ENCODE measurements at places on chromosomes 4 and X.

DNA sequence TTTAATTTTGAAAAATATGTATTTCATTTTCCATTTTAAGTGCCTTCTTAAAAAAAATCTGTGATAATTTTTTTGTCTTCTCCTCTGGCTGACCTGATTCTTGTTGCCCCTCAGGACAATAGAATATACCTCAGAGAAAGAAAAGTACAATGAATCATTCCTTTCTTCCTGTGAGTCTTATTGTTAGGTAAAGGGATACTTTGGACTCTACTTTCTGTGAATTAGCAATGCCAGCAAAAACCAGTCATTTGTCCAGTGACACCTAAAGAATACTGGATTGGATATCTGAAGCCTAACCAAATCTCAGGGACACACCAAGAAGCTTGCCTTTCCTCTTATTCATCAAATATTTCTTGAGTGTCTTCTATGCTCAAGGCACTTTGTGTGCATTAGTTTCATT lies 102.1 kb downstream of the AREG start:
- DNase-seq = no peak

- DNase-seq = no peak
Measured at GRCh38 chrX:9369802-9370291, 95.0 kb upstream of the TBL1X start.

DNA sequence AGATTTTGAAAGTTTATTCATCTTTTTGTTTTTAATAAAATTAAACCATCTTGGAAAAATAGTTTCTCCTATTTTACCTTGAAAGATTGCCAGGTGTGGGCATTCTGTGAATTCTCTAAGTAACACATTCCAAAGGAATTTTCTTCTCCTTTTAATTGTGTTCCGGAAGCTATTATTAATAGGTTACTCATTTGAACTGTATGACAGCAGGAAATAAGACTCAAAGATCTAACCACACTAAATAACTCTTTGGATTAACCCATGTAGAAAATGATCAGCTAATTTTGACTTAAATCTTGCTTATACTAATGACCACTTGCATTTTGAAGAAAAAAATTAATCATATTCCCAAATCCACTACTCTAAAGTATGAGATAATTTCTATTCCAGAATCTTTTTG lies 17.6 kb upstream of the CCNI start:
- DNase-seq = no peak

DNA sequence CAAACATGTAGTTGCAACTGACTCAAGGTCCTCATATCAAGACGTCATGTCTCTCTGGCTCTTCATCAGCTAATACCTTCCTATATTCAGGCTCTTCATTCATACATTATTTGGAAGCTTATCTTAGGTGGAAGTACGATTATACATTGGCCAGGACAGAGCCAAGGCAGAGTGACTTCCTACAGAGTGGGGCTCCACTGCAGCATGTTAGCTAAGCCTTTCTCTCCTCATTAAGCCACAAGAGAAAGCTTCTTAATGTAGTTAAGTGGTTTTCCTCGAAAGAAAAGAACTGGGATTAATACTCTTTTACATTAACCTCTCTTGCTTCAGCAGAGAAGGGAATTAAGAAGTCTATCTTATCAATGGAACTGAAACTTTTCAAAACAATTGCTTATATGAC lies 15.0 kb downstream of the C4orf33 start:
- no peak for DNase-seq

GRCh38 chr4:52192721-52193135 lies 141.6 kb downstream of the SPATA18 start:
- DNase-seq = no peak

DNA sequence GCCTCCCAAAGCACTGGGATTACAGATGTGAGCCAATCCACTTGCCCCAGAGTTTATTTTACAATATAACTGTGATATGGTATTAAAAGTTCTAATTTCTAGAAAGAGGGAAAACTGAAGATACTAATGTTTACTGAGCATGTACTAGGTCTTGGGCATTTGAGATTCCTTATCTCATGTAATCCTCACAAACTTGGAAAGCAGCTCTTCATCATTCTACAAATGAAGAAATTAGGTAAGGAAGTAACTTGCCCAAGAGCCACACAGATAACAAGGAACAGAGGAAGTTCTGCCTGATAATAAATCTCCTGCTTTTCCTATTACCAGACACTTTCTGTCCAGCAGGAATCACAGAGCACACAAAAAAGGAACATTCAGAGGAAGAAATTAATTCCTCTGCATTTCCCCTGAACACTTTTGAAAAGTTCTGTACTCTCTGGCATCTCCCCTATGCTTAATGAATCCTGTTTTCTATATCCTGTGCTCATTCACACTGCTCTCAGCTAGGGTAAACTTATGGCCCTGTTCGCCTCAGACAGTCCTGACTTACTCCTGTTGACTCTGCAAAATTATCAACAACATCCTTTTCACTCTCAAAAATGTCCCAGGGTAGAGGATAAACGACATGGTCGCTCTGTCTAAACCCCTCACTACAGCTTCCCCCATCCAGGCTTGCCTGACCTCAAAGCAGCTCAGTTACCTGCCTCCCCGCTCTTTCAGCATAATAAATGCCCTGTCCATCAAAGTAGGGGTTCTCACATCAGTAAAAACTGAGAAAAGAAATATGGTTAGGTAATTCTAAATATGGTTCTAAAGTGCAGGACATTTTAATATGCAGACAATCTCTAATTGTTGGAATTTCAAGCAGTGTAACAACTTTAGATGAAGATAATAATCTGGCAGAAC lies 13.6 kb downstream of the SH3RF1 start:
- DNase-seq = no peak

DNA sequence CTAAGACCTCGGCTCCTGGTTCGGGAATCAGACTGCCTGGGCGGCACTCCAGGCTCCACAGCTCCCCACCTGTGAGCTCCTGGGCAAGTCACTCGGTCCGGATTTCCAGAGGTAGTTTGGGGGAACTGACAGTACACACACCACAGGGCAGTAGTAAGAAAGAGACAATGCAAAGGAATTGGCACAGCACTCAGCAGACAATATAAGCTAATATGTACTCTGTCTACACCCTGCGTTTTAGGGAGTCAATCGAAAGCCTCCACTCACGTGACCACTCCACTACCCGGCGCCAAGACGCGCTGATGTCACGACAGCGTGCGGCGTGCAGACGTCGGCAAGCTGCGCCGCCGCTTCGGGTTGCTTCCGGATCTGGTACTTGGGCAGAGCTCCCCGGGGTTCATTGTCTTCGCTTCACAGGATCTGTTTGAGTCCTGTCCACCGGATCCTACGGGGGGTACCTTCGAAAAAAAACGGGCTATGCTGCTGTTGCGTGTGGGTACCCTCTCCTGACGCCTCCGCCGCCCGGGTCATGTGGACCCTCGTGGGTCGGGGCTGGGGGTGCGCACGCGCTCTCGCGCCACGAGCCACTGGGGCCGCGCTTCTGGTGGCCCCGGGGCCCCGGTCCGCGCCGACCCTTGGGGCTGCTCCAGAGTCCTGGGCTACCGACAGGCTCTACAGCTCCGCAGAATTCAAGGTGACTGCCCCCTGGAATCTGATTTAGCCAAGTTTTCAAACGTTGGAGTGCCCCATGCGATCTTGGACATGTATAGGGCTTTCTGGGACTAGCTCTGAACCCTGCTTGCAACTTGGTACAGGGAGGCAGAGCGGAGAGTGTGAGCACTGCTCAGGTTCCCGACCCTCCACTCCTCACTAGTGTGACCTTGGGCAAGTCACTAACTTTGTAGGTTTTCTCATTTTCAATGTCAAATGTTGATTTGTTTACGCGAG lies at the start of gene GUF1:
Gene GUF1 (plus strand): TSS at position 327 of the 948 bp plus-strand sequence. CDS start 203 bp downstream, at position 530.
- DNase-seq = peak; percentile 78

GRCh38 chr4:55947912-55948725 lies 626 bp upstream of the CEP135 start:
- peak; percentile 13 for DNase-seq

GRCh38 chrX:153381684-153382532 lies 19.2 kb downstream of the PNMA6E start:
- no peak for DNase-seq

DNA sequence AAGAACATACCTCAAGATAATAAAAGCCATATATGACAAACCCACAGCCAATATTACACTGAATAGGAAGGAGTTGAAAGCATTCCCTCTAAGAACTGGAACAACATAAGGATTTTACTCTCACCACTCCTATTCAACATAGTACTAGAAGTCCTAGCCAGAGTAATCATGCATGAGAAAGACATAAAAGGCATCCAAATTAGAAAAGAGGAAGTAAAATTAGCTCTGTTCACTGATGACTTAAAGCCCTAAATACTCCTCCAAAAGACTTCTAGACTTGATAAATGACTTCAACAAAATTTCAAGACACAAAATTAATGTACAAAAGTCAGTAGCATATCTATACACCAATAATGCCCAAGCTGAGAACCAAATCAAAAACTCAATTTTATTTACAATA lies 235.7 kb downstream of the NKX6-1 start:
- no peak for DNase-seq

- no peak for DNase-seq
Measured at GRCh38 chrX:56798339-56798711, 69.3 kb downstream of the NBDY start.

DNA sequence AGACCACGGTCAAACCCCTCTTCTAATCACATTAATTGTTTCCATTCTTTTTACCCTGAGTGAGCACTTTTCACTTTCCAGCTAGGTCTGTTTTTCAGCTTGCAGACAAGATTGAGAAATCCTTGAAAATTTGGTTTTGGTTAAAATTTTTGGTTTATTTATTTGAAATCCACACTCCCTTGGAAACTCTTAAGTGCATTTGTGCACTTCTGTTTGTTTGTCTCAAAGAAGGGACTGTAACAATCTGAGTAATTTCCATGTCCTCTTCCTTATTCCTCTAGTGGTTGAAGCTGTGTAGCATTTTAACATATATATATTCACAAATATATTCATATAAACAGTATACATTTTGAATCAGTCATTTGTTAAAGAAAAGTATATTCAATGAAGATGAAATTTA lies 333.3 kb downstream of the ANK2 start:
- DNase-seq = no peak

GRCh38 chr4:182143086-182143821 lies 99.9 kb upstream of the TENM3 start:
- no peak for DNase-seq

GRCh38 chr4:81919223-81919622 lies 447.5 kb upstream of the RASGEF1B start:
- DNase-seq = no peak

- DNase-seq = no peak
Measured at GRCh38 chr4:141074098-141074878, 59.0 kb downstream of the RNF150 start.

All from activated CD4-positive, CD25-positive, alpha-beta regulatory T cell treated with anti-CD3 and anti-CD28 coated beads, Interleukin-2, amount 50 U/mL, for 16 hours (primary cell).